Putamen (tissue), 1 donor: ENCODE measurements at places on chromosomes 5 and 9.

GRCh38 chr9:98226957-98227356, 28.5 kb downstream of the TBC1D2 start:
- no peak for DNase-seq

DNA sequence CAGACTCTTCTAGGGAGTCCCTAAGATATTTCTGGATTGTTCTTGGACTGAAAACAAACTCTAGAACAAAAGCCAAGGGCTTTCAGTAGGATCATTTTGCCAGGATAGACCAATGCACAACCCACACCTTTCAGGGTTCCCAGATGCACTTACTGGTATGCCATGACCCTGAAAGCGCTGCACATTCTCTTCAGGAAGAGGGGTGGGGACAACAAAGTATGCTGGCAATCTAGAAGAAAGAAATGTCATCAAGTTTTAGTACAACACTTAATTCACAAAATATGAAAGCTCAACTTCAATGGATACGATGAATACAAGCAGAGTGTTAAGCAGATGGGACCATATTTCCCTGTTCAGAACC, 57.2 kb downstream of the MTMR12 start:
- no peak for DNase-seq

GRCh38 chr9:38423273-38423972, 831 bp downstream of the IGFBPL1 start:
- no peak for DNase-seq

DNA sequence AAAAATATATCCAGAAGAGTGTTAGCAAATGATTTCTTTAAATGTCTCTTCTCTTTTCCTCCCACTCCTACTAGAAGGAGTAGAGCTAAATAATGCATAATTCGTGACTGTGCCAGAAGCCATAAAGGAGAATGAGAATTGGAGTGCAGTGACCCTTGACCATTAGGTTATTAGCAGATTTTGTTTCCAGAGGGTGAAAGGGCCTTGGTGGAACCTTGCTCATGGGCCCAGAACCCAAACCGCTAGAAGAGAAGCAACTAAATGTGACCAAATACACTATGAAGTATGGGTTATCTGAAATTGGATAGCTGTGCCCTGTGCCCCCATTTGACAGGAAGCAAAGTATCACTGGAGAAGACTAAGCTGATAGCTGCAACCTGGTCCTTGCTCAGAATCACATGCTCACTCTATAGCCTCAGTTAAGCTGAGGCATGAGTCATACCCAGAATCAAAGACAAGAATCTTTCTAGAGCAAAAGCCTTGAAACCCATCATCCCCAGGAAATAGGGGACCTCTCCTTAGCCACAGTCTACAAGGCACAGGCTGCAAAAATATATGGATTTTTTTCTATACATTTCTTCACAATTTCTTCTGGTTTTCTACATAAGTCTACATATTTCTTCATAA, 36.3 kb downstream of the CAPSL start:
- no peak for DNase-seq

DNA sequence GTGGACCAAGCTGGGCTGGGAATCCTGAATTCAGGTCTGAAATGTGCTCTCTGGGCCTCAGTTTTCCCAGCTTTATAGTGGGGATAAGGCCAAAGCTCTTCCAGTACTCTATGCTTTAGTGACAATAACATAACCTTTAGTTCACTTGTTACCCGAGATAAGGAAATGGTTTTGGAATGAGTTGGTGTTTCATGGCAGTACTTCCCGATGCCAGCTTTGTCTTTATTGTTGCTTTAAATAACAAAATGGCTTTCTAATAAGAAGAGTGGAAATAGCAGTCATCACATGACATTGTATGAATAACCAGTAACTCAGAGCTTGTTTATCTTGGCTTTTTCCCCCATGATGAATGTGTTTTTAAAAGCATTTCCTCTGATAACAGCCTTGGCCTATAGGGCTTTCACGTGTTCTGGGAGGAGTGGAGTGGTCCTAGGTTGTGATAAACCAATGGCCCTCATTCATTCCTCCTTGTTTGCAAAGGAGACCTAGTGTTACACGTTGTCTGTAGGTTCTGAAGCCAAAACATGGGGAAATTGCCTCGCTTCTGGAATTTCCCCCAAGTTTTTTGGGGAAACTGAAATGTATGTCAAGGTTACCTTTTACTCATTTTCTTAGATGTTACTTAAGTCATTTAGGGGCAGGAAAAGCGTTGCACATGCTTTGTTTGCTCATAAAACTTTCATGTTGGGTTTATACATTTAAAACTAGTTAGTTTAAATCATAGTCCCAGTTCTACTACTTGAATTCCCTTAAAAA, 53.7 kb downstream of the ZNF618 start:
- DNase-seq: no peak

GRCh38 chr9:105656131-105656921, 5.9 kb upstream of the TAL2 start:
- DNase-seq: no peak
